ENCODE measurements at places on chromosomes 6 and 20.
A peak's percentile ranks its signal among the peaks of the same experiment; 100 is the strongest.

GRCh38 chr6:80457439-80457933 lies 351.0 kb downstream of the BCKDHB start:
- no peak for DNase-seq

DNA sequence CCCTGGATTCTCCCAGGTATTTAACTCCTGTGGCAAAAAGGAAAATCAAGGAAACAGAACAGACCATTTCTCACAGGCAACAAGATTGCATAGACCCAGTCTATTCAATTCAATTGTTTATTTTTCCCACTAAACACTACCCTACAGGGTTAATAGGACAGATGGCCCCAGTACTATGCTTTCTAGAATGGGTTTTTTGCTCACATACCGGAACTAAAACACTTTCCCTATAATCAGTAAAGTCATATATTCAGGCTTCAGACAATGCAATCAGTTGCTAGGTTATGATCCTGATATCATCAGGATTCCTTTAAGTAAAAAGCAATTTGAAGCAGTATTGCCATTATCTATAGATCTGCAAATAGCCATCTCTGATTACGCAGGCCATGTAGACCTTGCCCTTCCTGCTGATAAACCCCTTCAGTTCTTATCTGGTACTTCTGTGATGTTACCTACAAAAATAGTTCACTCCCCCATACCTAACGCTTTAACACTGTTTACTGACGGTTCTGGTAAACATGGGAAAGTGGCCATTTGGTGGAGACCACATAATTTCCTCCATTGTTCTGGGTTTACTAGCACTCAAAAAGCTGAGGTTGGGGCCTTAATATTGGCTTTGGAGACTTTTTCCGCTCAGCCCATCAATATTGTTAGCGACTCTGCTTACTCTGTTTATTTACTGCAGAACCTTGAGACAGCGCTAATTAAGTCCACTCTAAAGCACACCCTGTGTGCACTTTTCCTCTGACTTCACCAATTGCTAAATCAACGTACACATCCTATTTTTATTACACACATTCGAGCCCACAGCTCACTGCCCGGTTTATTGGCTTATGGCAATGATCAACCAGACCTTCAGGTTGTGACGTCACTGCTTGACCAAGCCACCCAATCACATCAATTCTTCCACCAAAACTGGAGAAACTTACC lies 666.0 kb downstream of the PHF3 start:
- no peak for DNase-seq

- no peak for DNase-seq
Measured at GRCh38 chr6:26478985-26479278, 21.2 kb upstream of the BTN1A1 start.

- DNase-seq: no peak
Measured at GRCh38 chr6:21826023-21826422, 232.5 kb downstream of the SOX4 start.

DNA sequence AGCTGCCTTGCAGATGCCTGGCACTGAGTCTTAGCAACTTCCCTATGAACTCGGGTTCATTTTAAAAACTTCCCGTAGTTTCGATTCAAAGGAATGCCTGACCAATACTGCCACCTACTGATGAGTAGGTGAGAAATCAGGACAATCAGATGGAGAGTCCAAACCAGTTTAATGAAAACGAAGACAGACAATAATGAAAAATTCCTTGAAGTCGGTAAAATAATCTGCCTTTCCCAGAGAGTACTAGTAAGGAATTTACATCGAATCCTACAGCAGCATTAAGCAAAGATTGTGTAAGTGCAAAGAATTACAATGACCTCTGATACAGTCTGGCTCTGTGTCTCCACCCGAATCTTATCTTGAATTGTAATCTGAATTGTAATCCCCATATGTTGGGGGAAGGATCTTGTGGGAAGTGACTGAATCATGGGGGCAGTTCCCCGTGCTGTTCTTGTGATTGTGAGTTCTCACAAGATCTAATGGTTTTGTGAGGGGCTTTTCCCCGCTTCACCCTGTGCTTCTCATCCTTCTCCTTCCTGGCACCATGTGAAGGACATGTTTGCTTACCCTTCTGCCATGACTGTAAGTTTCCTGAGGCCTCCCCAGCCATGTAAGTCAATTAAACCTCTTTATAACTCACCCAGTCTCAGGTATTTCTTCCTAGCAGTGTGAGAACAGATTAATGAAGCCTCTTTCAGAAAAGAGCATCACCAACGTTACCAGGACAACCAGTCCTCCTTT lies 134.4 kb downstream of the ARHGAP18 start:
- DNase-seq: peak; percentile 20

DNA sequence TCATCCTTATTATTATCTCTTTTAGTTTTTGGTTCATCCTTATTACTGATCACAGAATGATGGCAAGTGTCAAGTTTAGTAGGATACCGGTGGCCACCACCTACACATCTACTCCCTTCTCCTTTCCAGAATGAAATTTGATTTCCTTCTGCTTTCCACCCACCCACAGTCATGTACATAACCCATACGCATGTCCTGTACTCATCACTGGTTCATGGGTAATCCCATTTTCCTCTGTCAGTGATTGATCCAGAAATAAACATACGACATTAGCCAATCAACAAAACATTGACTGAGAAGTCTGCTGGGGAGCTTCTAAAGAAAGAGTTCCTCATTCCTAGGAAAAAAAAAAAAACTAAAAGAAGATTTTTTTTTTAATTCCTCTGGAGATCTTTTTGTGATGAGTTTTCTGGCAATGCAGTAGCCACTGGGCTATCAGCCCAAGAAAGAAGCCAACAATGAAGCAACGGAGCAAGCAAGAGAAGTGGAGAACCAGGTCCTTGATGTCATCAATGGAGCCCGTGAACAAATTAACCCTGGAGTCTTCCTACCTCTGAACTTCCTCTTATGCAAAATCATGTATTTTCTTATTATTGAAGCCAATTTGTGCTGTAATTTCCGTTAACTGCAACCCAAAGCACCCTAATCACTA lies 127.8 kb downstream of the TASP1 start:
- DNase-seq: no peak

- no peak for DNase-seq
Measured at GRCh38 chr6:44072452-44072958, 54.7 kb downstream of the MRPL14 start.

- no peak for DNase-seq
Measured at GRCh38 chr6:9983168-9983567, 431.7 kb downstream of the TFAP2A start.

- DNase-seq: no peak
Measured at GRCh38 chr20:37728635-37728983, 34.8 kb downstream of the CTNNBL1 start.

- no peak for DNase-seq
Measured at GRCh38 chr6:76592566-76592965, 520.1 kb upstream of the IMPG1 start.

DNA sequence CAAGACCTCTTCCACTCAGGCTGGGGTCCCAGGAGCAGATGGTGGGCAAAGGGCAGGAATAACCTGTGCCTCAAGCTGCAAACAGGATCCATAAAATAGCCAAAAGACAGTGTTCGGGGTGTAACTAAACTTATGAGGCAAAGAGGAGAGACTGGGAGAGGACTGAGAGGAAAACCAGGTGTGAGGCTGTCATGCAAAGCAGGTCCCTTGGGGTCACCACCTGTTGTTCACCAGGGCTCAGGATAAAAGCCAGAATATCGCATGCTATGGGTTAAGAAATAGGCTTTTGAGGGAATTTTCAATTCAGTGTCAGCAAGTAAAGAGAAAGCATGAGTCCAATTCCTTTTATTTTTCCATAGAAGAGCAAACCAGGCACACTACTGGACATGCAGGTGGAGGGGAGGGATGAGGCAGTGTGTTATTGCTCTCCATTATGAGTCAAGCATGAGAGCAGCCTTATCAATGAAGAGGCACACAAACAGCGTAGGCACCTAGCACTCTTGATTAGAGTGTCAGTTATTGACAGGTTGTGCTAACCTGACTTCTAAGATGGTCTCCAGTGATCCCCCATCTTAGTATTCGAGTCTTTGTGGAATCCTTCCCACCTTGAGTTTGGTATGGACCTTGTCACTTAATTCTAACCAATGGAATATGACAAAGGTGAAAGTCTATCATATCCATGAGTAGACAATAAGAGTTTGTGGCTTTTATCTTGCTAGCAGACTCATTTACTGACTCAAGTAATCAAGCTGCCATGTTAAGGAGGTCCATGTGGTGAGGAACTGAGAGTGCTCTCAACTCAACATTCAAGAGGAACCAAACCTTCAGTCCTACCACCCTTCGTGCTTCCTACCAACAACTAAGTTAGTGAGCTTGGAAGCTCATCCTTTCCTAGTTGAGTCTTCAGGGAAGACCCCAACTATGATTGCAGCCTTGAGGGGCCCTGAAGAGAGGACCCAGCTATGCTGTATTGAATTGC lies 18.8 kb downstream of the HLA-E start:
- no peak for DNase-seq

DNA sequence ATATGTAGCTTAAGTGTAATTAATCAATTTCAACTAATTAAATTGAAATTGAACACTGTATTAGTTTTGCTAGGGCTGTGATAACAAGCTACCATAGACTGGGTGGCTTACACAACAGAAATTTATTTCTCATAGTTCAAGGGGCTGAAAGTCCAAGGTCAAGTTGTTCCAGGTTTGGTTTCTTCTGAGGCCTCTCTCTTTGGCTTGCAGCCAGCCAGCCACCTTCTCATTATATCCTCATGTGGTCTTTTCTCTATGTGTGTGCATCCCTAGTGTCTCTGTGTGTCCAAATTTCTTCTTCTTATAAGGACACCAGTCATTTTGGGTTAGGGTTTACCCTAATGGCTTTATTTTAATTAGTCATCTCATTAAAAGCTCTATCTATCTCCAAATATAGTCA lies 611.7 kb downstream of the UTRN start:
- no peak for DNase-seq
